Small intestine (tissue), 16 donors: ENCODE measurements at places on chromosomes 6 and 20. TPM values are rescaled to one million over a fixed set of nuclear protein-coding genes. Genes with fewer than 3 reads are reported as not detected.

The ENPP1 gene
- polyA plus RNA-seq: 0.81 TPM

The SLC24A3 gene
- 3.8 TPM for polyA plus RNA-seq

The BEND6 gene
- polyA plus RNA-seq: 0.54 TPM

The ACTR5 gene
- polyA plus RNA-seq: 7.9 TPM

The KHDC1 gene
- 2.5 TPM for polyA plus RNA-seq

The TRERF1 gene
- polyA plus RNA-seq: 1.1 TPM

The LTA gene
- not detected for polyA plus RNA-seq

The SNAP91 gene
- polyA plus RNA-seq: 1.9 TPM

The PROKR2 gene
- not detected for polyA plus RNA-seq

The RIPPLY2 gene
- polyA plus RNA-seq: not detected

The ID4 gene
- polyA plus RNA-seq: 10.1 TPM

The SYCP2 gene
- 3.0 TPM for polyA plus RNA-seq

The EXOC2 gene
- polyA plus RNA-seq: 8.9 TPM

The JAG1 gene
- polyA plus RNA-seq: 6.3 TPM

The OPN5 gene
- polyA plus RNA-seq: not detected

The CST3 gene
- polyA plus RNA-seq: 496 TPM

The PCSK2 gene
- 2.6 TPM for polyA plus RNA-seq

The ARFGEF3 gene
- polyA plus RNA-seq: 0.27 TPM

The CGA gene
- 0.16 TPM for polyA plus RNA-seq

The ULBP3 gene
- polyA plus RNA-seq: not detected

The PTCHD4 gene
- not detected for polyA plus RNA-seq

The TNXB gene
- 38.7 TPM for polyA plus RNA-seq

The PPP1R14C gene
- 2.4 TPM for polyA plus RNA-seq

The WFDC5 gene
- polyA plus RNA-seq: not detected

The TNFRSF6B gene
- 7.3 TPM for polyA plus RNA-seq
